NCI-H2081 treated with DMSO at 0.1 percent for 48 hours (cell line): ENCODE measurements at places on chromosomes 2 and 18.

DNA sequence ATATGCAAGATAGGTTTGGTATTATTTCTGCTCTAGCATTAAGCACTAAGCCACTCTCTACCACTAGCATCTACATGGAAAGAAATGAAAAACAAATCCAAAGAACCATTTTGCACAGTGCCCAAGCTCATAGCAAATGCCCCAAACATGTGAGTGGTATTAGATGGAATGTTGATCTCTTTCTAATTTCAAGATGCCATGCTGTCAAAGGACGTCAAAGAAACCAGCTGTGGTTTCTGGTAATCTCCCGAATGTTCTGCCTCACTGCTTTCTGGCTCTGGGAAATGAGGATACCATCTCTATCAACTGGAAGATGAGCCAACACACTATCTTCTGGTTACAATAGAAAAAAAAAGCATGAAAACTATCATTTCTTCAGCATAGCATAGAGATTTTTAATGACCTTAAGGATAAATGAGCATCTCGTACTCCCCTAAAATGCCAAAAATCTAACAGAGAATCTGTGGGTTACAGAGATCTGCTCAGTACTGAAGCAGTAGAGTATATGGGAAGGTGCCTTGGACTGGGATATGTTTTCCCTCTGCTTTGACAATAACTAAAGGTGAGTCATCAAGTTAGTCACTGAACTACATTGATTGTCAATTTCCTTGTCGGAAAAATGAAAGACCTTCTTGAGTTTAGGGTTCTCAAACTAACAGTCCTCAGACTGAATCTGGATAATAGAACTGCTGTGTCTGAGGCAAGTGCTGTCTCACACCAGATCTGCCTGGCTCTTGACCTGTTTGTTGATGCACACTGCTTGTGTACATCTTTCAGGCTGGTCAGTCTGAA lies 244.8 kb upstream of the NCKAP5 start:
- no peak for DNase-seq

- DNase-seq, result no peak
Observed at GRCh38 chr2:73368781-73369180, 16.9 kb upstream of the ALMS1 start.

GRCh38 chr2:71130152-71130904 lies at the start of the genes MCEE and MPHOSPH10:
Gene MCEE, minus strand, starts transcription at chr2:71130229. Its CDS starts 10 bp downstream, at chr2:71130219.
Gene MPHOSPH10, plus strand, starts transcription at chr2:71130634. Its CDS starts 32 bp downstream, at chr2:71130666.
- DNase-seq, result no peak

DNA sequence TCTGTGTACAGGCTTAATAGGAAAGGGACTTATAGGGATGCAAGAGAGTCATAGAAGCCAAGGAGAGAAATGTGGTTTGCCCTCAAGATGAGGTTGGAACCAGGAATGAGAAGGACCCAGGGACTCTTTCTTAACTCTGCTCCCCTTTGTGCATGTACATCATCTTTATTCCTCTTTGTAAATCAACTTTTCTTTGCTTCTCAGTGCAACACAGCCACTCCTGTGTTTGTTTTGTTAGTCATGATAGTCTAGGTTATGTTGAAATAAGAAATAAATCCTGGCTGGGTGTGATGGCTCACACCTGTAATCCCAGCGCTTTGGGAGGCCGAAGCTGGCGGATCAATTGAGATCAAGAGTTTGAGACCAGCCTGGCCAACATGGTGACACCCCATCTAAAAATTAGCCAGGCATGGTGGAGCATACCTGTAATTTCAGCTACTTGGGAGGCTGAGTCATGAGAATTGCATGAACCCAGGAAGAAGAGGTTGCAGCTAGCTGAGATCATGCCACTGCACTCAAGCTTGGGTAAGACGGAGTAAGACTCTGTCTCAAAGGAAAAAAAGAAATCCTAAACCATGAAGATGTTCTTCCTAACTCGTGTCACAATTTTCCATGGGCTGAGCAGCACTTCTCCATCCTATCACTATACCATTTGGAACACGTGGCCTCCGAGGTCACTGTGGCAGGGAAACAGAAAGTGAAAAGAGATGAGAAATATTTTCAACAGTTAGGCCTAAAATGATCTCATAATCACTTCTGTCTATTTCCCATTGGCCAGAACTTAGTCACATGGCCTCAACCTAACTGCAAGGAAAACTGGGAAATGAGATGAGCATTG lies 73.0 kb upstream of the TMEM17 start:
- DNase-seq, result no peak

DNA sequence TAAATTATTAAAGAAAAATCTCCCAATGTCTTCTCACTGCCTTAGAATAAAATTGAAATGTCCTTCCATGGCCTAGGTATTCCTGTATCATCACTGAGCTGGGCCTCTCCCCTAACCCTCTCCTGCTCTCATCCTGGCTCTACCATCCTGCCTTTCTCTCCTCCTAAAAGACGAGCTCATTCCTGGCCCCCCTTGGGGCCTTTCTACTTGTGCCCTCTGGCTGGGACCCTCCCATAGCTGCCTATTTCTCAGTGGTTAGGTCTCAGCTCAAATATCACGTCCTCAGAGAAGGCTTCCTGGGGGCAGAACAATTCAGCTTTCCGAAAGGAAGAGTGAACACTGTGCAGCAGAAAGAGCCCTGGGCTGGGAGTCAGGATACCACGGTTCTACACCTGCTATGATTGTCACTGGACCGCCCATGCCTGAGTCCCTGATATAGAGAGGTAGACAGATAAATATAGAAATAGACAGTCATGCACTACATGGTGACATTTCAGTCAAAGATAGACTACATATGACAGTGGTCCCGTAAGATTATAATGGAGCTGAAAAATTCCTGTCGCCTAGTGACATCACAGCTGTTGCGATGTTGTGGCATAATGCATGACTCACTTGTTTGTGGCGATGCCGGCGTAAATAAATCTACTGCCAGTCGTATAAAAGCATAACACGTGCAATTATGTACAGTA lies 9.4 kb downstream of the DNPEP start:
- DNase-seq, result no peak
